ENCODE measurements at places on chromosomes 1 and 21. TPM values are rescaled to one million over a fixed set of nuclear protein-coding genes. Genes with fewer than 3 reads are reported as not detected.

GUCA2A gene
- 1.1 TPM for total RNA-seq

GRCh38 chr21:31363720-31364119, 19.7 kb upstream of the TIAM1 start:
- no peaks in the 10 kb centered on the region for H3K36me3 ChIP-seq
- no peak for DNase-seq
- no peaks in the 10 kb centered on the region for H3K4me1 ChIP-seq
- H3K27ac ChIP-seq, result no peak overlapping the region
- H3K27me3 ChIP-seq, result no peaks in the 10 kb centered on the region
- no peak overlapping the region for H3K4me3 ChIP-seq

- H3K4me1 ChIP-seq, result peaks cover 11% of the 10 kb centered on the region
- no peaks in the 10 kb centered on the region for H3K27me3 ChIP-seq
- no peak for DNase-seq
- H3K27ac ChIP-seq, result no peak overlapping the region
These were observed 173.1 kb upstream of the GALNT2 start for GRCh38 chr1:229893762-229894444.

S100A7 gene
- total RNA-seq, result not detected

- no peaks in the 10 kb centered on the region for H3K4me1 ChIP-seq
These were observed 28.1 kb downstream of the COL16A1 start for GRCh38 chr1:31675756-31676155.

DNA sequence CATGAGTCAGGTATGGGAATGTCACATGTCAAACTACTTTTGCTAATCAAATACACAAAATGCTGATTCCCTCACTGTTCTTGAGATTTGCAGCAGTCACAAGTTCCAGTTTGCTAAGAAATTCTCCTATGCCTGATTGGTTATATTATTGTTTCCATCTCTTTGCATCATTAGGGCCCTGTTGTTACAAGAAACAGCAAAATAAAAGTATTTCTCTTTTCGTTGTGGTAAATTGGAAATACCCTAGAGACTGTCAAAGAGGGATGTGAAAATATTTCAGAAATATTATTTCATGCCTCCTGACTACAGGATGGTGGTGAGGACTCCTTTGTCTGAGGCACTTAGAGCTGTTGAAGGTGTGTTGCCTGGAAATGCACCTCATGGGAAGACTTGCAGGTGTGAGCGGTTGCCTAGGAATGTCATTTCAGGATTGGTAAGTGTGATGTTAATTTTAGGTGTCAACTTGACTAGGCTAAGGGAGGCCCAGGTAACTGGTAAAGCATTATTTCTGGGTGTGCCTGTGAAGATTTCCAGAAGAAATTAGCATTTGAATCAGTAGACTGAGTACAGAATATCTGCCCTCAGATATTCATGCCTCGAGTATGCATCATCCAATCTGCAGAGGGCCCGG, 117.4 kb downstream of the ROR1 start:
- DNase-seq, result no peak
- H3K4me3 ChIP-seq, result no peak overlapping the region
- no peaks in the 10 kb centered on the region for H3K4me1 ChIP-seq
- no peak overlapping the region for H3K27ac ChIP-seq
- no peaks in the 10 kb centered on the region for H3K36me3 ChIP-seq

ADAMTS1 gene
- 15.6 TPM for total RNA-seq

DNA sequence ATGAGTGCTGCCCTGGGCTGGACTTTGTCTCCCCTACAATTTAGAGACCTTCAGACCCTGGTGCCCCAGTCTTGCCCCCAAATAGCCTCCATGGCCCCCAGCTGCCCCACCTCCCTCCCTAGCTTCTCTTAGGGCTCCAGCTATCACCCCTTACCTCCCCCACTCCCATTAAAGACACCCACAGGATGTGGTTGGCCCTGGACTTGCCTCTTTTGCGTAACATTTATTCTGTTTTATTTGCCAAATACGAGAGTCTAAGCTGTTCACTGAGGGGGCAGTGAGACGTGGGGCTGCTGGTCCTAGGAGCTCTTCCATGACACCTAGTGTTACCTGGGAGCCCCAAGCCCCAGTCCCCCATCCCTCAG, 4.5 kb downstream of the ZC3H12A start:
- peaks cover 33% of the 10 kb centered on the region for H3K4me1 ChIP-seq
- H3K27me3 ChIP-seq, result no peaks in the 10 kb centered on the region

GREM2 gene
- total RNA-seq, result not detected

RGS18 gene
- 1.1 TPM for total RNA-seq

- DNase-seq, result peak; percentile 23
- H3K4me1 ChIP-seq, result no peaks in the 10 kb centered on the region
- no peak overlapping the region for H3K4me3 ChIP-seq
- H3K27ac ChIP-seq, result no peak overlapping the region
- no peaks in the 10 kb centered on the region for H3K27me3 ChIP-seq
These were observed 1.8 kb downstream of the TTLL10 start for GRCh38 chr1:1175221-1176062.

DNA sequence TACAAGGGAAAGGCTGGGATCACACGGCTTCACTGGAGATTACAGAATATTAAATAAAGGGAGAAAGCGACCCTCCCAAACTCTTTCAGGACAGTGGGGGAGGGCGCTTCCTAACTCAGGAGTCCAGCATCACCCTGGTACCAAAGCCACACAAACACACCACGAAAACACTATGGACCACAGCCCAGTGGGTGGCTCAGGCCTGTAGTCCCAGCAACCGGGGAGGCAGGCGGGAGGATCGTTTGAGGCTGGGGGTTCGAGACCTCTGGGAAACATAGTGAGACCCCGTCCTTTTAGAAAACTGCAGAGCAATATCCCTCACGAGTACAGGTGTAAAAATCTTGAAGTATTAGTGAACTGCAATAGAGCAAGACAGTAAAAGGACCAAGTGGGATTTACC, 16.0 kb downstream of the TRIM11 start:
- no peak overlapping the region for H3K27ac ChIP-seq
- H3K4me3 ChIP-seq, result no peak overlapping the region
- no peaks in the 10 kb centered on the region for H3K27me3 ChIP-seq
- DNase-seq, result no peak

AIRE gene
- total RNA-seq, result not detected

- H3K27me3 ChIP-seq, result no peaks in the 10 kb centered on the region
- H3K4me1 ChIP-seq, result no peaks in the 10 kb centered on the region
- H3K4me3 ChIP-seq, result no peak overlapping the region
- peak overlapping the region; percentile 35 for H3K27ac ChIP-seq
- H3K36me3 ChIP-seq, result no peaks in the 10 kb centered on the region
These were observed 43.2 kb upstream of the FMO2 start for GRCh38 chr1:171141688-171142415.

CHIA gene
- total RNA-seq, result not detected

GRCh38 chr1:57883642-57883995, 459.8 kb upstream of the DAB1 start:
- no peaks in the 10 kb centered on the region for H3K27me3 ChIP-seq
- no peaks in the 10 kb centered on the region for H3K36me3 ChIP-seq
- H3K4me1 ChIP-seq, result no peaks in the 10 kb centered on the region
- H3K27ac ChIP-seq, result no peak overlapping the region

DNA sequence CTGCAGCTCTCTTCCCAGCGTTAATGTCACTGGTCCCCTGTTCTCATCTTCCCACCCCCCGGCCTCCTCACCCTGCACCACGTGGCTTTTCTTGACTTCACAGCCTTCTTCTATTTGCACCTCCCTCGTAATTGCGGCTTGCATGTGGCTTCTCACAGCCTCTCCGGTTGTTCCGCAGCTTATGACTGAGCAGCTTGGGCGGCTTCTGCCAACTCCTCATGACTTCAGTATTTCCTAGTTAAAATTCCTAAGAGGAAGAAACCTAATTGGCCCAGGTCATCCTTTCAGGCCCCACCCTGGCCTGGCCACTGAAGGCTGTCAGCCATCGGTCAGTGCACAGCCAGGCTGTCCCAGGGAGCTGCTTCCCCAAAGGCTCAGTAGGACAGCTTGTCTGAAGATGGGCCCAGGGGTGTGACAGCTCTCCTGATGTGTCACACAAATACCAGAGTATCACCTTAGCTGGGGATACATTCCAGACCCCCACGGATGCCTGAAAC, 8.6 kb upstream of the RERE start:
- H3K4me1 ChIP-seq, result no peaks in the 10 kb centered on the region
- DNase-seq, result no peak
- H3K4me3 ChIP-seq, result no peak overlapping the region
- H3K27ac ChIP-seq, result no peak overlapping the region
- H3K36me3 ChIP-seq, result no peaks in the 10 kb centered on the region
- H3K27me3 ChIP-seq, result no peaks in the 10 kb centered on the region

IVNS1ABP gene
- total RNA-seq, result 27.5 TPM

DNA sequence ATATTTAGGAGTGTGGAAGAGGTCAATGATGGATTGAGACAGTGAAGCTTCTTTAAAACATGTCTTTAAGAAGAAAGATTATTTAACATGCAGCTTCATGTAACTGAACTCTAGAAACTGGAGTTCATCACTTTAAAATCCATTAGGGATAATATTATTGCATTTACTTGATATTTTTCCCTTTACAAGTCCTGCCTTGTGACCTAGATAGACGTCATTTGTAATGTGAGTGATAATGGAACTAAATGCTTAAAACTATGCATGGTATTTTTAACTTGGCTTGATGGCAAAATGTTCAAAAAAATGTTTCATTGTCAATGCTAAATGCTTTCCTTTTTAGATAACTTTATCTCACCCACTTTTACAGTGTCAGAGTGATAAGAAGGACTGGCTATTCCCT, 723.7 kb downstream of the RWDD3 start:
- H3K27ac ChIP-seq, result no peak overlapping the region
- no peak for DNase-seq
- H3K27me3 ChIP-seq, result no peaks in the 10 kb centered on the region
- H3K4me1 ChIP-seq, result no peaks in the 10 kb centered on the region

GLMP gene
- total RNA-seq, result 14.2 TPM

- H3K27me3 ChIP-seq, result no peaks in the 10 kb centered on the region
- H3K27ac ChIP-seq, result no peak overlapping the region
- H3K4me3 ChIP-seq, result no peak overlapping the region
- H3K36me3 ChIP-seq, result no peaks in the 10 kb centered on the region
- no peak for DNase-seq
- H3K4me1 ChIP-seq, result no peaks in the 10 kb centered on the region
These were observed 1652.0 kb downstream of the NCAM2 start for GRCh38 chr21:22650226-22650625.

DNA sequence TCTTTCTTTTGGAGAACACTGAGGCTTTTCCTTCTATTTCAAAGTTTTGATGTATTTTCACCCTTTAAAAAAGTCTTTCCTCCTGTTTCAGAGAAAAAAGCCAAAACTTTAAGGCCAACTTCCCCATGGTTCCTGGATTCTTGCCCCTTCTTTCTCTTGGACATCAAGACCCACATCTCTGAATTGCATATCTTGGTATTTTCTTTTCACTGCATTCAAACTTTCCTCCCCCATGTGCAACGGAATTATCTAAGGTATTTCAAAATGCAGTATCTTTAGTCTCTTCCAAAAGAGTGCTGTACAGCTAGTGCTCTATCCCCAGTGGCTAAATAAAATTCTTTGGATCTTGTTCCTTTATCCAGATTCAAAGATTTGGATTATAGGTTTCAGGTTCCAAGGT, 81.1 kb upstream of the TSPAN2 start:
- no peaks in the 10 kb centered on the region for H3K4me1 ChIP-seq
- no peak overlapping the region for H3K27ac ChIP-seq
- H3K4me3 ChIP-seq, result no peak overlapping the region
- no peaks in the 10 kb centered on the region for H3K36me3 ChIP-seq
- H3K27me3 ChIP-seq, result no peaks in the 10 kb centered on the region

DNA sequence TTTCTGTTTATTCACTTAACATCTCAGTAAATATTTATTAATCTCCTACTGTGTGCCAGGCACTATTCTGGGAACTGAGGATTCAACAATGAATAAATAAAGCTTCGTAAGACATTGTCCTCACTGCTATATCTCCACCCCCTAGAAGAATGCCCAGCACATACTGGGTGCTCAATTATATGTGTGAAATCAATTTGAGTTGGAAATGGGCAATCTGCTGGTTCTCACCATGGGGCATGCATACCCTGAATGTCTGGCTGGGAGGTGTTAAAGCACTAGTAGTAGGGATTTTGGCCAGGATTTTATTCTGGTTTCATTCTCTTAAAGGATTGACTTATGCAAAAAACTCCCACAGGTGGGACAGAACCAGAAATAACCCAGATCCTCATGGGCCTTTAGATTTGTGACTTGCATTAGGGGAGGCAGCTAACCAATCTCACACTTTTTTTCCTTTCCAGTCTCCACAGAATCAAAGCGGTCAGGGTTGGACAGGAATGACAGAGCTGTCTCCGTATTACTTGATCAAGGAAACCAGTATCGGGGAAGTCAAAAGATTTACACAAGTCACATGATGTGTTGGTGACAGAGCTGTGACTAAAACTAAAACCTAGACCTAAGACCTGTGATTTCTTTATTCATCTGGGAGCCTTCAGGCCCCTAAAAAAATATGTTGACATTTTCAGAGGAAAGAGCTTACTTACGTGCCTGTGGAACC, 12.8 kb downstream of the GFI1 start:
- H3K4me1 ChIP-seq, result no peaks in the 10 kb centered on the region
- H3K4me3 ChIP-seq, result no peak overlapping the region
- H3K27ac ChIP-seq, result no peak overlapping the region
- no peaks in the 10 kb centered on the region for H3K36me3 ChIP-seq

NFASC gene
- 3.9 TPM for total RNA-seq

DNA sequence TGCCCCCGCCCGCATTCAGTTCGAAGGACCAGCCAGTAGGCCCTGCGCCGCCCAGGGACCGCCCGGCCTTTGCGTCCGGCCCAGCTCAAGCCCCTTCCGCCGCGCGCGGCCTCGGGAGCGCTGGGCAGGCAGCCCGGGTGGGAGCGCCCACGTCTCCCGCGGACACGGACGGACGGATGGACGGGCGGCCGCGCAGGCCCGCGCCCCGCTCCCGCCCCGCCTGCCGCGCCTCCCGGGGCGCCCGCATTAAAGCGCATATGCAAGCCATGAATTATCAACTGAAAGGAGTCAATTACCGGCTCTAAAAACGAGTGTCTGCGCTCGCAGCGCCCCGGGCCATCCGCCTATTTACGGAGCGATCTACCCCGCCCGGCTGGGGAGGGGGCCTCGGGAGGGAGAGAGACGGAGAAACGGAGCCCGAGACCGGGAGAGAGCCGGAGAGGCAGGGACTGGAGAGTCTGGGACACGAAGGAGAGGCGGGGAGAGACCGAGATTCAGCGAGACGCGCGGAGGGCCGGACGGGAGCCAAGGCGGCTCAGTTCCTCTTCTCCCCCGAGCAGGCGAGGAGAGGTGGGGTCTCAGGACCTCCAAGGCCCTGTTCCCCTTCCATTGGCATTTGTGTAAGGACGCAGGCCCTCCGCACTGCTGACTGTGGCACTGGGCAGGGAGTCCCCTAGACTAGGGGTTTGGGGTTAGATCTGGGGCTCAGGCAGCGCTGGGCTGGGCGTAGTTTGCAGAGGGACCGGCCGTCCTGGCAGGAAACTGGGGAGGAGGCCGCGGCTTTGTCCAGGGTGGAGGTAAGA, 41.3 kb upstream of the DMBX1 start:
- H3K4me1 ChIP-seq, result no peaks in the 10 kb centered on the region
- peak overlapping the region; percentile 9 for H3K4me3 ChIP-seq
- H3K27me3 ChIP-seq, result no peaks in the 10 kb centered on the region
- no peak overlapping the region for H3K27ac ChIP-seq
